ENCODE measurements at places on chromosomes 7 and 10. TPM values are rescaled to one million over a fixed set of nuclear protein-coding genes. Genes with fewer than 3 reads are reported as not detected.

Gene GPR37
- 1.4 TPM for polyA plus RNA-seq

Gene SFTPA2
- 13.4 TPM for polyA plus RNA-seq

Gene SPDYE11
- polyA plus RNA-seq: 0.41 TPM

Gene AKR1C3
- 10.9 TPM for polyA plus RNA-seq

Gene CHRM2
- 0.27 TPM for polyA plus RNA-seq

Gene GIMAP4
- 14.1 TPM for polyA plus RNA-seq

Gene AOAH
- 2.9 TPM for polyA plus RNA-seq

DNA sequence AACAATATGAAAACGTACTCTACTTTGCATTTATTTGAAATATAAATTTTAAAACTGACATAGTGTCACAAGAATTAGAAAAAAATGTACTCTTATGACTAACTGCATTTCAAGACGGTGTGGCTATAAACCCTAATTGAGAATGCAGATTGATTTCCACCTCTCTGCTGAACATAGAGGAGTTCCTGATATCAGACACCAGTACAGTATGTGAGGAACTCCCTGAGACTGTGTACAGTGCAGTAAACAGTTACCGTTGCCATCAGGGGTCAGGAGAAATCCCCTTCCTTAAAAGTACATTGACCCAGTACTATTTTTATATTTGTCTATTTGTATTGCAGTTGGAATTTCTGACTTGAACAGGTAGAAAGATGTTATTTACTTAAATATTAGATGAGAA, 61.8 kb upstream of the DKK1 start:
- no peak for DNase-seq

GRCh38 chr10:46282842-46283574, 3.8 kb upstream of the ANTXRL start:
- peak; percentile 81 for DNase-seq

GRCh38 chr10:30869566-30869965, 162.1 kb downstream of the ZNF438 start:
- DNase-seq: no peak

DNA sequence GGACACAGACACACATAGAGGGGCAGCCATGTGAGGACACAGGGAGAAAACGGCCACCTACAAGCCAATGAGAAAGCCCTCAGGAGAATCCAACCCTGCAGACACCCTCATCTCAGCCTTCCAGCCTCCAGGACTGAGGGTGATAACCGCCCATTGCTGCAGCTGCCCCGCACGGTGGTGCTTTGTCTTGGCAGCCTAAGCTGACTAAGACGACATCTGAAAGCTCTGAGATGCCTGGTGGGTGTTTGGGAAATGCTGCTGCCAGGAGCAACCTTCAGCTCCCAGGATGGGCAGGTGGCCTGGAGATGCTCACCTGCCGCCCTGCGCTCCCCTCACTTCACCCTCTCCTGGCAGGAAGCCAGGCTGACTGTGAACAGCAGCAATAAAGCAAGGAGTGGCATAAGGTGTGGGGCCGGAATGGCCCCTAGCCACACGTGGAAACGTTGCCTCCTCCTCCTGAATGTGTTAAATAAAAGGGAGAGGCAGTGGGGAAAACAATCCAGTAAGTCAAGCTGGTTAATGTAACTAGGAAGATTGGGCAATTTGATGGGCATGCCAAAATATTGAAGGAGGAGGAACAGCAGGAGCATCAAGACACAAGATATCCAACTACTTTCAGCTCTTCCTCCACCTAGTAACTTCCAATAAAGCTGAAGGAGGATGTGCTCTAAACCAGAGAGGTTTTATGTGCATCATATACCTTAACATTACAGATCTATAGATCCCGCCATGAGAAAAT, 121.5 kb downstream of the TNS3 start:
- peak; percentile 95 for DNase-seq

- no peak for DNase-seq
Measured at GRCh38 chr7:95245828-95246500, 78.4 kb downstream of the PON1 start.

GRCh38 chr7:117621075-117621618, 141.3 kb downstream of the CFTR start:
- no peak for DNase-seq

DNA sequence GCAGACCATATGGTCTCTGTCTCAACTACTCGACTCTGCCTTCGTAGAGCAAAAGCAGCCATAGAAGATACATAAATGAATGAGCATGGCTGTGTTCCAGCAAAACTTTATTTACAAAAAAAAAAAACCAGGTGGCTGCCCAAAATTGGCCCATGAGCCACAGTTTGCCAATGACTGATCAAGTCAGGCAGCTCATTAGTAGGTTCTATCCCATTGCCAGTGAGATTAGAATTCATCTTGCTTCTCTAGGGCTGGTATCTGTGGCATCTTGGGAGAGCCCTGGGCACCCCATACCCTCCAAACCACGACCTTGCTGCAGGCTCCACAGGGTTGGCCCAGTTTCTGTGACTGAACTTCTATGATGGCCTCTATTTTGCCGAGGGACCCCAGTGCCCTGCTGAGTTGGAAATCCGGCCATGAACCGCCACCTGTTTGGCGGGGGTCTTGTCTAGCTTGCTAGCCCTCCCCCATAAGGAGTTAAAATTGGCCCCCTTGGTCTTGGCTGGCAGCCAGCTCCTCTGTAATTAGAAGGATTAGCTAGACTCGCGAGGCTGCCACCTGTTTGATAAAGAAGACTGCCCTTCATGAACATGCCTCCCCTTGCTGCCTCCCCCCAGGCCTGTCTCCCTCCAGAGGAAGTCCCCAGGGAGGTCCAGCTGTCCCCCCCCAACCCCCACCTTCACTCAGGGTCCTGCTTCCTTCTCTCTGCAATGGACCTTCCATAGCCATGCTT, 83.9 kb downstream of the CHN2 start:
- no peak for DNase-seq

GRCh38 chr7:18387191-18387735, 108.3 kb upstream of the HDAC9 start:
- DNase-seq: no peak

- DNase-seq: no peak
Measured at GRCh38 chr7:107867858-107868466, 23.0 kb upstream of the DLD start.

- peak; percentile 74 for DNase-seq
Measured at GRCh38 chr10:44386546-44387052, 1.7 kb upstream of the CXCL12 start.

DNA sequence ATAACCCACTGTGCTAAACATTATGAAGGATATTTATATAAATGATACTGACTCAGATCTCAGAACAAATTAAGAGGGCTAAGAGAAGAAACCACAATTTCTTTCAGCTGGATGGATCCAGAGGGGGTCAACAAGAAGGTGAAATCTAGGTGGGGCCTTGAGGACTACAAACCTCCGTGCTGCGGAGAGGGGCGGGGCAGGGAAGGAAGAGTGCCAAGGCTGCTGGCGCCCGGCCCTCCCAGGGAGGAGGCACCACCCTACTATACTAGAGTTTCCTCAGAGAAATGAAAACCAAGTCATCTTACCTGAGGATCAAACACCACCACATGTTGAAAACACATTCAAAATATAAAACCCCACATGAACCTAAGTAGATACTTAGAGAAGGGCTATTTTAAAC, 29.3 kb upstream of the CRYGN start:
- DNase-seq: no peak

GRCh38 chr10:6769704-6770417, 189.8 kb upstream of the PRKCQ start:
- DNase-seq: no peak

- DNase-seq: no peak
Measured at GRCh38 chr7:7859411-7859810, 109.2 kb upstream of the GLCCI1 start.

GRCh38 chr7:36925207-36925606, 200.9 kb upstream of the AOAH start:
- DNase-seq: no peak

- no peak for DNase-seq
Measured at GRCh38 chr10:97974526-97975525, 55.6 kb downstream of the CRTAC1 start.

- no peak for DNase-seq
Measured at GRCh38 chr7:147765301-147765700, 825.3 kb upstream of the C7orf33 start.

- peak; percentile 34 for DNase-seq
Measured at GRCh38 chr7:134450294-134451000, 8.5 kb downstream of the AKR1B1 start.

Data from small intestine (tissue), 16 donors.